Activated naive CD4-positive, alpha-beta T cell treated with anti-CD3 and anti-CD28 coated beads for 36 hours (primary cell): ENCODE measurements at places on chromosomes 16 and 17. TPM values are rescaled to one million over a fixed set of nuclear protein-coding genes. Genes with fewer than 3 reads are reported as not detected.

Gene HSD11B2
- total RNA-seq, result 1.1 TPM

Gene RTN4RL1
- 0.30 TPM for total RNA-seq

Gene GGA2
- 62.7 TPM for total RNA-seq

DNA sequence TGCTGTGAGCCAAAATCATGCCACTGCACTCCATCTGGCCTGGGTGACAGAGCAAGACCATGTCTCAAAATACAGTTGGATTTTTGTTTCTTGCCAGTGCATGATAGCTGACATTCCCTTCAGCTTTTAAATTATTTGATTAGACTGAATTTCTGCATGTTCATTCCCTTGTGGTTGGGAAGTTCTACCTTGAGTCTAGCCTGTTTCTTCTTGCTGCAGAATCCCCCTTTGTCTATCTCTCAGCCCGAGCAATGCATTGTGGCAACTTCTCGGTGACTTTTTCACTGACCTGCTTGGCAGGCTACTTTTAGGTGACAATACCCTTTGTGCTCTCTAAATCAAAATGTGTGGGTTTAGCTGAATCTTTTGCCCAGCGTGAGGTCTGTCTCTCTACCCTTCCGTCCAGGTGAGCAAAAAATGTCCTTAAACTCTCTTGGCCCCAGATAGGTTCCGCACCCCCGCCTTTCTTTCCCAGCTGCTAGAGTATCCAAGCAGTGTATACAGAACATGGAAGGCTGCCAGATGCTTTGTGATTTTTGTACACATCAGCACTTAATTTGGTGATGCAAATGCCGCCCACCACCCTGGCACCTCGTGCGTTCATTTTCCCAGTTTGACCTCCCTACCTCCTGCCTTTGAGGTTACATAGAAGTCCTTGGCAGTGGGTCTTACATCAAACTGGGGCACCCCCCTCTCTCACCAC, 130.2 kb downstream of the ABCC6 start:
- no peaks in the 10 kb centered on the region for H3K4me1 ChIP-seq
- H3K36me3 ChIP-seq, result peaks cover 31% of the 10 kb centered on the region
- H3K27ac ChIP-seq, result no peak overlapping the region

GRCh38 chr17:46890638-46891037, 32.3 kb upstream of the GOSR2 start:
- no peaks in the 10 kb centered on the region for H3K36me3 ChIP-seq
- H3K27ac ChIP-seq, result no peak overlapping the region
- no peak for DNase-seq
- peaks cover 10% of the 10 kb centered on the region for H3K27me3 ChIP-seq
- H3K4me1 ChIP-seq, result no peaks in the 10 kb centered on the region
- no peak overlapping the region for H3K4me3 ChIP-seq

DNA sequence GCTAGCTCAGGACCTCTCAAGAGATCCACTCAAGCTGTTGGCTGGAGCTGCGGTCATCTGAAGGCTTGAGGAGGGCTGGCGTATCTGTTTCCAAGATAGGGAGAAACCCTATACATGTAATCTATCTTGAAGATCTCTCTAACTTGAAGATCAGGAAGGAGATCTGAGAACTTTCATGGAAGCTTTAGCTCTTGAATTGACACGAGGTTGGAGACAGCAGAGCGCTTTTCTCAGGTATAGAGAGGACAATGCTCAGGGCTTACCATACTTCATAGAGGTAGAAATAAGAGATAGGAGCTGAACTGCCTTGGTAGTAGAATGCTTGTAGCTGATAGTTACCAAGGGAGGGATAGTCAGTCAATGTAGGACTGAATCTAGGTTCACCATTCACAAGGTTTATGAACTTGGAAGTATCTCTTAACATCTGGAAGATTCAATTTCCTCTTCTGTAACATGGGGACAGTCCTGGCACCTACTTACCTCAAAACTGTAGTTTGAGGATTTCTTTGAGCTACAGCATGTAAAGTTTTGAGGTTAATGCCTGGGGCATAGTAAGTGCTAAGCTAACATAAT, 267.0 kb upstream of the MAF start:
- H3K27me3 ChIP-seq, result peaks cover 2% of the 10 kb centered on the region
- no peaks in the 10 kb centered on the region for H3K36me3 ChIP-seq
- DNase-seq, result no peak
- no peaks in the 10 kb centered on the region for H3K4me1 ChIP-seq
- H3K27ac ChIP-seq, result no peak overlapping the region
- H3K4me3 ChIP-seq, result no peak overlapping the region

DNA sequence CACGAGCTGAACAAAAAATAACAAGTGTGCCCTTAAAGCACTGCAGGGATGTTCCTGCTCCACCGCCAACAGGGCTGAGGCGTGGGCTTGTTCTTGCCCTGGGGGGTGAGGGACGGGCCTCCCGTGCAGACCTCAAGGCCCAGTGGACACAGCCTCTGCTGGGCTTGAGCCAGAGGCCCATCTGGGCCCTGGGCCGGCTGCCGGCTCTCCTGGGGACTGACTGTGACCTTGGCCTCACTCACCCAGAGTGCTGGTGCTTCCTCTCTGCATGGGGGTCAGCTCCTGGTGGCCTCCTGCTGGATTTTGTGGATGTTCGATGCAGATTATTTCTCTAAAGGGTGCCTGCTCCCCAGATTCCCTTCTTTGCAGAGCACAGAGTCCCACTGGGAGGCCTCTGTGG, 54.2 kb upstream of the CDR2 start:
- no peak for DNase-seq
- peaks cover 10% of the 10 kb centered on the region for H3K36me3 ChIP-seq
- peaks cover 3% of the 10 kb centered on the region for H3K4me1 ChIP-seq
- H3K27me3 ChIP-seq, result no peaks in the 10 kb centered on the region
- H3K27ac ChIP-seq, result no peak overlapping the region

DNA sequence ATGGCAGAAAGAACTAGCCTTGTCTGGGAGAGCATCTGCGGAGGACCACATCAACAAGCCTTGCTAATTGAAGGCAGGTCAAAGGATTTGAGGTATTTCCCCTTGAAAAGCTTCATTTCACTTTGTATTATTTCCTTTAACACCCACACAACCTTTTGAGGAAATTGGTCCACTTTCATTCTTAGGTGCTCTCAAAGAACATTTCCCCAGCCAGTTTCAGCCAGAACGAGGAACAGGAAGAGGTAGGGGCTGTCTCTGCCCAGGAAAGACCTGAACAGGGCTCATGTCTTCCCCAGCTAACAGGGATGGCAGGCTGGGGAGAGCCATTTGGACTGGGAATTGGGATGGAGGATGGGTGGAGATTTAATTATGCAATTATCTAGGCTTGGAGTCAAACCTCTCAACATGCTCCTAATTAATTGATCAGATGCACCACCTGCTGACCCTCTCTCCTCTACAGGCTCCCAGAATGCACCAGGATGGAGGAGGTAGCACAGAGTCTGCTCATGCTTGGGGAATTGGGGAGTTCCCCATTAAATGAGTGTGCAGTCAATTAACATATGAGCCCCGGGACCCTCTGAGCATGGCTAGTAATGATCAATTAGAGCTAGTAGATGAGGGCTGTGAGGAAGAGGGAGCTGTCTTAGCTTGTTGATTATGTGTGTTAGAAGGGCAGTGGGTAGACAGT, 84.6 kb downstream of the GP2 start:
- H3K36me3 ChIP-seq, result no peaks in the 10 kb centered on the region
- DNase-seq, result no peak
- H3K27ac ChIP-seq, result no peak overlapping the region
- H3K4me3 ChIP-seq, result no peak overlapping the region

DNA sequence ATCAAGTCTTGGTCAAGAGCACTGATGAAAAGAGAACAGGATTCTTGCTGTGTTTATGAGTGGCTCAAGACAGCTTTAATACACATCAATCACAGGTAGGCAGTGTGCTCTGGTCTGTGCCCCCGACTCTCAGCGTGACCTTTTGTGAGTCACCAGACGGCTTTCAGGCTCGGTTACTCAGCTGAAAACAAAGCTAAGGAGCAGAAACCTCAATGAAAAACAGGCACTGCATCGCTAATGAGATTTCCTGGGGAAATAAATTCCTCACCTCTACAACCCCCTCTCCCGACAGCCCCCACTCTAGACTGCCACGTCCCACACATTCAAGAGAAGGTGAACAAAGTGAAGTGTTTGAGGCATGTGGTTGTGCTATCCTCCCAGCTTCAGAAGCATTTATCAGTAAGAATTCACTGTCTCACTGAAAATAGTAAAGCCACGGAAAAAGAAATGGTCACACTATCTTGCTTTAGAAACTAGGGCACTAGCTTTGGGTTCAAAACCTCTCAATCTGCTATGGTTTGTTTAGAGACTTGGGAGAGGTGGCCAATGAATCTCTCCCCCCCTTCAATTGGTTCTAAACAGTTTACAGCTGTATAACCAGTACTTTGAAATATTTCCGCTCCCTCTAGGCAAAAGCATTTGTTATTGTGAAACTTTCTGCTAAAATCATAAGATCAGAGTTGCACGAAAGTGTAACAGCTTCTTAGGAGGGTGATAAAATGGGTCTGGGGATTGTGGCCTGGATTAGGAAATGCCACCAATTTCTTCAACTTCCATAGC, 199.5 kb upstream of the PMFBP1 start:
- H3K36me3 ChIP-seq, result peaks cover 2% of the 10 kb centered on the region
- H3K4me1 ChIP-seq, result no peaks in the 10 kb centered on the region
- no peak for DNase-seq
- H3K4me3 ChIP-seq, result no peak overlapping the region
- H3K27ac ChIP-seq, result no peak overlapping the region

- no peak overlapping the region for H3K4me3 ChIP-seq
- no peak for DNase-seq
- H3K27ac ChIP-seq, result no peak overlapping the region
- H3K4me1 ChIP-seq, result no peaks in the 10 kb centered on the region
- H3K36me3 ChIP-seq, result no peaks in the 10 kb centered on the region
Observed at GRCh38 chr16:84833144-84833500, 13.3 kb downstream of the CRISPLD2 start.

DNA sequence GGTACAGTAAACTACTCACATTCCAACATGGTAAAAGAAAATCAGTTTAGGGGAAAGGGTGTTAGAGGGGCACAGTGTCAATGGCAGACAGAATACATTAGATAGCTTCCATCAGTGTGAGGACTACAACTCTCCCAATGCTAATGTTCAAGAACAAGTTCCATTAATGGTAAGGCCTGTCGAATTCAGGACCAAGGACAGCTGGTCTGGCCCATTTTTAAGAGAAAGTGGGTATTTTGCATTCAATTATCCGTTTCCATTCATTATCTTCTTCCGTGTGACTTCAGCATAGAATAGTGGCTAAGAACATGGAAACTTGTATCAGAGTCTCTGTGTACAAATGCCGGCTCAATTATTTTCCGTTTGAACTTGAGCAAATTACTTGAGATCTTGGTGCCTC, 98.4 kb downstream of the XYLT1 start:
- peaks cover 4% of the 10 kb centered on the region for H3K36me3 ChIP-seq
- H3K27ac ChIP-seq, result no peak overlapping the region
- no peaks in the 10 kb centered on the region for H3K27me3 ChIP-seq

DNA sequence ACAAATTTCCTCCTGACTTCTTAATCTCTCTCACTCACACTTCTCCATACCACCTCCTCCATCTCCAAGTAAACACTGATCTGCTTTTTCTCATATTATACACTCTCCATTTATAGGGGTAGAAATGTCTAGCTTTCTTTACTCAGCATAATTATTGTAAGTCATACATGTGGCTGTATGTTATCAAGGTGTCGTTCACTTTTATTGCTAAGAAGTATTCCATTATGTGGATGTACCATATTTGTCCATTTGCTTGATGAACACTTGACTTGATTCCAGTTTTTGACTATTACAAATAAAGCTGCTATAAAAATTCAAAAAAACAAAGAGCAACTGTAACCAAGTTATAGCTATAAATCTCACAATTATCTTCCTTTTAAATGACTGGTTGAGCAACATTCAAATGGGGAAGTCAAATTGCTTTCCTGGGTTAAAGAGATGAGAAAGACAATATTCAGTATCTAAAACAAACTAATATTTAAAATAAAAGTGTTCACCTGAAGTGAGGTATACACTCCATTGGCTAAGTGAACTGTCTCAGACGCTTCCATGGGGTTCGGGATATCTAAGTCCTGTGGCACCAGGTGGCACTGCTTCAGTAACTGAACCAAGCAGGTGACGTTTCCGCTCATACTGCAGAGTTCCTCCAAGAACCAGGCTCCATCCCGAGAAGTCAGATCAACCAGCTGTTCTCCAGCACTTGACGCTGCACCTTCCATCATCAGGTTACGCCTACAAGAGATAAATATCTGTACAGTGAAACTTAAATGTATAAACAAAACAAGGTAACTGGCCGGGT, 32.6 kb upstream of the ARL6IP1 start:
- peak overlapping the region; percentile 13 for H3K27ac ChIP-seq
- H3K27me3 ChIP-seq, result no peaks in the 10 kb centered on the region
- DNase-seq, result no peak
- peaks cover 51% of the 10 kb centered on the region for H3K36me3 ChIP-seq
- peaks cover 13% of the 10 kb centered on the region for H3K4me1 ChIP-seq
- H3K4me3 ChIP-seq, result no peak overlapping the region

- H3K4me3 ChIP-seq, result peak overlapping the region; percentile 13
- H3K36me3 ChIP-seq, result no peaks in the 10 kb centered on the region
- peak overlapping the region; percentile 3 for H3K27ac ChIP-seq
Observed at GRCh38 chr16:23952128-23952970, 116.6 kb downstream of the PRKCB start.
